ENCODE measurements at places on chromosomes 6 and 20. TPM values are rescaled to one million over a fixed set of nuclear protein-coding genes. Genes with fewer than 3 reads are reported as not detected.

The PRSS35 gene
- 72.0 TPM for total RNA-seq

The SIRPB2 gene
- total RNA-seq = not detected

GRCh38 chr6:44043479-44044153 is 83.6 kb downstream of the MRPL14 start:
- DNase-seq = no peak

DNA sequence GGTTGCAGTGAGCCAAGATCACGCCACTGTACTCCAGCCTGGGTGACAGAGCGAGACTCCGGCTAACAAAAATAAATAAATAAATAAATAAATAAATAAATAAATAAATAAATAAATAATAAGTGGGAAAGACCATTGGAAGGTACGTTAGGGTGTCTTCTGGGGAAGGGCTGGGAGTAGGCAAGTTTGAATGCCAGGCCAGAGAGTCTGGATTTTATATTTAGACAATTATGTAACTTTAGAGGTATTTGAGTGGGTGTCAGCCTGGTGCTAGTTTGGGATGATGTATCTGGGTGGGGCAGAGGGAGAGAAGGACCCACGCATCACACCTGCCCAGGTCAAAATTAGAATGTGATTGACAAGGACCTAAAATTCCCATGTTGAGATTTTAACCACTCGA is 108.5 kb upstream of the PRND start:
- no peak for DNase-seq

The OPRM1 gene
- total RNA-seq = not detected

DNA sequence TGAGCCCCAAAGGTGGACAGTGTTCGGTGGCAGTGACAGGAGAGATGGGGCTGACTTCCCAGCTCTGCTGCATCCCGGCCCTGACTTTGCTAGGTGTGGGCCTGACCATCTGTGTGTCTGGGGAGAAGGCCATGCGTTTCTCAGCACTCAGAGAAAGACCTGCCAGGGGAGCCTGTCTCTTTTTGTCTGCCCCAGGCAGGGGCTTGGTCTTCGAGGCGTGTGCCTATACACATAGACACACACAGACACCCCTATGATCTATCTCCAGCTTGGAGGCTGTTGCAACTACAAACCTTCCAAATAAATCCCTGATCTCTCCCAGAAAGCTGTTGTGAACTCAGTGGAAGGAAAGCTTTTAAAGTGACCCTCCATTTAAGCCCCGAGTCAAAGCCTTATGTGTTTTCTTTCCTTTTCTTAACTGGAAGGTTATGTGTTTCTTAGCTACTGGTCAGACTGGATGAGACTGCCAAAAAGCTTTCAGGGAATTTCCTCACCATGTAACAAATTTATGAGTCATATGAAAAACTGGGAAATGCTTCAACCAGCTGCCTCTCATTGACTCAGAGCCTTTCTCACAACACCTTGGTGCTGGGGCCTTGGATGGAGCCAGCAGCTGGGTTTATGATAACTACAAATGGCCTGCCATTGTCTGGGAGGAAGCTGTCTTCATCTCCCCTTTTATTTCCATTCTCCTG is 102.6 kb downstream of the CDC5L start:
- DNase-seq = peak; percentile 74

- DNase-seq = no peak
Observed at GRCh38 chr6:105330913-105331312, 72.0 kb downstream of the PREP start.

- no peak for DNase-seq
Observed at GRCh38 chr6:53240139-53240538, 91.5 kb upstream of the GCM1 start.

The ARFGEF3 gene
- 3.0 TPM for total RNA-seq

- no peak for DNase-seq
Observed at GRCh38 chr20:33466303-33466646, 22.7 kb upstream of the SNTA1 start.

- no peak for DNase-seq
Observed at GRCh38 chr6:17589406-17590096, 10.6 kb upstream of the FAM8A1 start.

GRCh38 chr6:10487668-10488327 is 33.4 kb upstream of the GCNT2 start:
- no peak for DNase-seq
